ENCODE measurements at places on chromosomes 16 and 17.
A peak's percentile ranks its signal among the peaks of the same experiment; 100 is the strongest.

GRCh38 chr17:29210879-29211278 lies 30.7 kb upstream of the MYO18A start:
- DNase-seq: no peak

DNA sequence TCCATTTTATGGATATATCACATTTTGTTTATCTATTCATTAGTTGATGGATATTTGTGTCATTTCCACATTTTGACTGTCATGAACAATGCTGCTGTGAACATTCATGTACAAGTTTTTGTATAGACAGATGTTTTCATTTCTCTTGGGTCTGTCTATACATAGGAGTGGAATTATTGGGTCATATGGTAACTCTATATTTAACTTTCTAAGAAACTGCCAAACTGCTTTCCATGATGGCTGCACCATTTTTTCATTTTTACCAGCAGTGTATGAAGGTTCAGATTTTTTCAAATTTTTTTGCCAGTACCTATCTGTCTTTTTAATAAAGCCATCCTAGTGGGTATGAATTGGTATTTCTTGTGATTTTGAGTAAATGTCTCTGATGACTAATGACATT lies 15.5 kb downstream of the NFAT5 start:
- no peak for DNase-seq

GRCh38 chr16:89154390-89155183 lies 17.0 kb upstream of the CDH15 start:
- DNase-seq: no peak

DNA sequence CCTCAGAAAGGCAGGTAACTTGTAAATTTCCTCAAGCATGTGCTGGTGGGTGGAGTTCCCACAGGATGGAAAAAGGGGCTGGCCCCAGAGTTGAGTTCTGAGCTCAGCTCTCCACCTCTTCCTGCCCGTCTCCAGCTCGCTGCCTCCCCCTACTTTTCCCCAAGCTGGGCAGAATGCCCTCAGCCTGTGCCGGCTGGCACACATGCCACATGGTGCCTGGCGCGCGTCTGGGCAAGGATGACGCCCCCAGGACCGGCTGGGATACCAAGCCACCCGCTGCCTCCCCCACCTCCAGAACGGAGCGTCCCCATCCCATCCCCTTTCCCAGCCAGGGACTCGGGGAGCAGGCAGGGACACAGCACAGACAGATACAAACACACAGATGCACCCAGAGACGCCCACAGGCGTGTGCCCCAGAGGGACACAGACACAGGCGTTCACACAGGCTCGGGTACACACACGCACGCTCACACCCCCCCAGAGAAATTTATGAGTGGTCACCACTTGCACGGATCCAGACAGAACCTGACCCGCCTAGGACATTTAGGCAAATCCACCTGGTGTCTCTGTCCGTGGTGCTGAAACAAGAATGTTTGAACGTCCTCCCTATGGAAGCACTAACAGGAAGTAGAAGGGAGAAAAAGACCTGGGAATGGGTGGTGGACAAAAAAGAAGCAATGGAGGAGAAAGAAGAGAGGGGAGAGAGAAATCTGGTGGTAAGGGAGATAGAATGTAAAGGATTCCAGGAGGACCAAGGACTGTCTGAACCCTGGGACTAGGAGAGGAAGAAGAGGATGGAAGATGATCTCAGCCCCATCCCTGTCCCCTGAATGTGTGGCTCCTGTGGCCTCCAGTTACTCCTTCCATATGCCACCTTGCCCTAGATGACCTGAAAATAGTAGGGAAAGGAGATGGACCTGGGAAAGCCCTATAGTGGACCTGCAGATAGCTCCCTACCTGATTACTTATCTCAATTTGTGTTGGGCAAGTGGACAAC lies 15.5 kb downstream of the NEUROD2 start:
- peak; percentile 5 for DNase-seq

DNA sequence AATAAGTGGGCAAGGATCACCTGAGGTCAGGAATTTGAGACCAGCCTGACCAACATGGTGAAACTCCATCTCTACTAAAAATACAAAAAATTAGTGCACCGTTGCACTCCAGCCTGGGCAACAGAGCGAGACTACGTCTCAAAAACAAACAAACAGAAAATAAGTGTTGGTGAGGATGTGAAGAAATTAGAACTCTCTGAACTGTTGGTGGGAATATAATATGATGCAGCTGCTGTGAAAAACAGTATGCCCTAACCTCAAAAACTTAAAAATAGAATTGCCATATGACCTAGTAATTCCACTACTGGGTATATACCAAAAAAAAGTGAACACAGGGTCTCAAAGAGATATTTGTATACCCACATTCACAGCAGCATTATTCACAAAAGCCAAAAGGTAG lies 26.1 kb downstream of the GLG1 start:
- no peak for DNase-seq

DNA sequence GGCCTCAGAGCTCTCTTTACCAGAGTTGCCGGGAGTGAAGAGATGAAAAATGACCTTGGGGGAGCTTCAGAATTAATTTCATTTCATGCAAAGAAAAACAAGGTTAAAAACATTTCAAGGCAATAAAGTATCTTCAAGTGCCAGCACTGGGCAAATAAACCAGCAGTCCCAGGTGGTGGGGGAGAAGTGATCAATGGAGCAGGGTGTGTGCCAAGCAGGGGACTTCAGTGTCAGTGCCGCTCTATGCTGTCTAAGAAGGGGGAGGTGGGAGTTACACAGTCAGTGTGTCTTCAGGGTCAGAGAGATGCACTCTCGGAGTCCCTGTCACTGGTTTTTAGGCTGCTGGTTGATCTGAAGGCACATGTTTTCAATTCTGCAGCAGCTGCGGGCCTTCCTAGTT lies 57.2 kb upstream of the MGAT5B start:
- no peak for DNase-seq

DNA sequence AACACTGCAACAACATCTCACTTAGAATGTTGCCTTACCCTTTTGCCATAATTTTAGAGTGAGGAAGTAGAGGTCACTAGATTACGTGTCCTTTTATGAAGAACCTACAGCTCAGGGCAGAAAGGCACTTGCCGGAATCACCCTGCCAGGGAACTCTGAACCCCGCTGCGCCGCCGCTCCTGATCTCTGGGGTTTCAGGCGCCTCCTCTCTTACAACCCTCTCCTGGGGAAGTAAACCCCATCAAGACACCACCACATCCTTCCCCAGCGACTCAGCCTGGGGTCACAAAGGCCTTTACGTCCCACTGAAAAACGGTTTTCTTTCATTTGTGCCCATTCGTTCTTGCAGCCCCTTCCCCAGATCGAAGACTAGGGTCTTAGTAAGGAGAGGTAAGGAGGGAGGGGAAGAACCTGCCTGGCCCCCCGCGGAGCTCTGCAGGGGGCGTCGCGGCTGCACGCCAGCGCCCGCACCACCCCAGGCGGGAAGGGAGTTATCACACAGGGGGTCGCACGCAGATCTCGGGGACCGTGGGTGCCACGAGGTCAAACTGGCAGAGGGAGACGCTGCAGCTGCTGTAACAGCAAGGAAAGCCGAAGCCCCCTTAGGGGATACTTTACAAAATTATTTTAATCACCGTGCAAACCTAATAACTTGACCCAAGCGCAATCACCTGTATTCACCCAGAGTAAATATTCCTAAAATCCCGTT lies 1.0 kb upstream of the HLF start:
- DNase-seq: no peak

DNA sequence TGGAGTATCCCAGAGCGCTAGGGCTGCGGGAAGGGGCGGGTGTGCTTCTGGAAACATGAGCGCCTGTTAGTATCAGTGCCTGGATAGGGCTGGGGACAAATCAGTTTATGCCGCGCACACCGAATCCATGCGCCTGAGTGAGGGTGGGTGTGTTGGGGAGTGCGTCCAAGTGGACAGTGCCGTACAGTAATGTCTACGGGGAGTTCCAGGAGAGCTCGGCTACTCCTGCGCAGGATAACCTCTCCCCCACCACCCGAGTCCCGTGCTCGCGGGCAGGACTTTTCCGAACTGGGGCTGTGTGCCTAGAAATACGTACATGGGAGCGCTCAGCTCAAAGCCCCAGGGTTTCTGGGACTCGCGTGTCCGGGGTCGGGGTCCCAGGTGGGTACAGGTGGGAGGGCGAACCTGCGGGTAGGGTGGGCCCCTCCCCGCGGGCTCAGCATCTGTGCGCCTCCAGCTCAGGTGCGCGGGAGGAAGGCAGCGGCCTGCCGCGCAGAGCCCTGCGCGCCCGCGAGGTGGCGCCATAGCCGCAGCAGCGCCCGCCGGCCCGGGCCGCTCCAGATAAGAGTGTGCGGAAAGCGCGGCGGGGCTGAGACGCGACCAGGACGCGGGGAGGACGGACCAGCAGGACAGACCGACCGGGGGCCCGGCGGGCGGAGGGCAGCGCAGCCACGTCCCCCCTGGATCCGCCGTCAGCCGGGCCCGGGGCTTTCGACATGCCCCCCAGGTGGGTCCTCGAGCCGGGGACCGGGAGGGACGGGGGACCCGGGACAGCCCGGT lies at the start of gene HIC1:
HIC1 (plus strand) TSS at position 592 of the 780 bp plus-strand sequence. CDS start 1,588 bp downstream, outside the sequence.
- no peak for DNase-seq

DNA sequence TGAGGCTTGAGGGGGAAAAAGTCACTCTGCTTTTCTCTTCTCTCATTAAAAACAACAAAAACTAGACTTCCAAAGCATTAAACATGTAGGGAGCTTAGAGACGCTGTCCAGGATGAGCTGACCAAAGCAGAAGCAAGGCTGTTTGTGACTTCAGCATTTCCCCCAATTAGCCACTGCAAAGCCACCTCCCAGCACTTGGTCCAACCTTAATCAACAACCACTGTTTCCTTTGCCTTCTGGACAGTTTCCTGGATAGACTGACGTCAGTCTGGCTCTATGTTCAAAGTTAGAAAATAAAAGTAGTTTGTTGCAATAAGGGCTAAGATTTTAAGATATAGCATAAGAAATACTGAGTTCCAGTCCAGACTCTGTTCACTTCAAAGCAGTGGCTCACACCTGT lies 3.1 kb downstream of the TMEM231 start:
- DNase-seq: no peak

- no peak for DNase-seq
These were observed 483.0 kb downstream of the SLC39A11 start for GRCh38 chr17:72609501-72609900.

DNA sequence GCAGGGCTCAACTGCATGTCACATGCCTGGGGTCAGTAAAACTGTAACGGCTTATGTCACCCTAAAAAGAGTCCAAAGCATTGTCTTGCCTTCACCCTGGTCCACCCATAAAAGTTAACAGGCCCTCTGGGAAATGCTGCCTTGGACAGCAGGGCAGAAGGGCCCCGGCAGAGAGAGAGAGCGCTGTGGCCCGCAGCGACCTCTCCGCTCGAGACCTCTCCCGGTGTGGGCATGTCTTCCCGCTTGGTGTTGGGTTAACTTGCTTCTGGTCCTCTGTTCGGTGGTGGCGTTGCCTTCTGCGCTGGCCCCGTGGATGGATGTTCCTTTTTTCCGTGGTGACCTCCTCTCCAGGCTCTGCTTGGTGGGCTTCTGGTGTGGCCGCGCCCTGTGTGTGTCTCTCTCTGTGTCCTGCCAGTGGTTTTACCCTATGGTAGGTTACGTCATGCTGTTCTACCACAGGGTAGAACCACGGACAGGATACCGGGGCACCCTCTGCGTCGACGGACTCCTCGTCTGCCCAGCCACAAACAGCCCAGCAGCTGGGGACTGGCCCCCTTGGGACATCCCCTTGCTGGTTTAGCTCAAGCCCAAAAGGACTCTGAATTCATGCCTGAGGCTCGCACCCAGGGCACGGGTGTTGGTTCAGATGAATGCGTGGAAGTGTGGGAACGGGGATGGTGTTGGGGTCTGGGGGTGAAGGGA lies 18.3 kb upstream of the CLEC18A start:
- DNase-seq: no peak

DNA sequence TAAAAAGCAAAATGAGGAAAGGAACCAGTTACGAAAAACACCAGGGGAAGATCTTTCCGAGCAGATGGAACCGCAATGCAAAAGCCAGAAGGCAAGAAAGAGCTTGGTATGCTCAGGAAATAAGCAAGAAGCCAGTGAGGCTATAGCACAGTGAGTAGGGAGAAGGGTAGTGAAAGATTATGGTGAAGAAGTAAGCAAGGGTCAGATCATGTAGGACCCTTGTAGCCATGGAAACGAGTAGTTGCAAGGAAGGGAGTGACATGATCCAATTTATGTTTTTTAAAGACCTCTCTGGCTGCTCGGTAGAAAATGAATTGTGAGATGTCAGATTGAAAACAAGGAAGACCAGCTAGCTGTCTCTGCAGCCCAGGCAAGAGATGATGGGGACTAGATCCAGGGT lies 143.3 kb downstream of the USP31 start:
- no peak for DNase-seq

GRCh38 chr16:68617734-68618133 lies 27.4 kb upstream of the CDH3 start:
- DNase-seq: no peak

GRCh38 chr16:23074423-23074822 lies 74.8 kb downstream of the USP31 start:
- no peak for DNase-seq

GRCh38 chr16:82655072-82655714 lies 28.4 kb downstream of the CDH13 start:
- DNase-seq: no peak

DNA sequence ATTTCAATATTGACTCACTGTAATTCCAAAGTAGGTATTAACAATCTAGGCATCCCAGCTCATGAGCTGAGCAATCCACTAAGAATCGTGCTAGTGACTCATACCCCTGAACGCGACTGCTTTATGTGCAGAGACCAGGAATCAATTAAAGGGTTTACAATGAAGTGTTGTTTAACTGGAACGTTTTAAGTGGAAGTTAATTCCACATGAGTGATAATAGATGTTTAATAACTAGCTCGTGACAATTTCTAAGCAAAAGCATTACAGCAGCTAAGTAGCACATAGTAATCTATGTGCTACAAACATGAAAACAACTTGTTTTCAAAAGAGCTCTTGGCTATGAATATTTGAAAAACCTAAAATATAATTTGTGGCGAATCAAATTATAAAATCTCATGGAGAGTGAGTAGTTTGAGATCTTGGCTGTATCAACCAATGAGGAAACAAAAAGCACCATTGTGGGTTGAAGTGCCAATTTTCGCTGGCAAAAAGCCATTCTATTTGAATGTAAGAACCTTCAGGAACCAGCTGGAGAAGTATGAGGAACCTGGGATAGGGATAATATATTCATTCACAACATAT lies 9.4 kb downstream of the GJC1 start:
- peak; percentile 98 for DNase-seq

- DNase-seq: no peak
These were observed 45.8 kb upstream of the GSE1 start for GRCh38 chr16:85567101-85567866.

All from retinal pigment epithelial cell (primary cell).